ENCODE measurements at places on chromosomes 3 and 15.

- no peak for DNase-seq
Observed at GRCh38 chr15:63442080-63442479, 60.4 kb upstream of the CA12 start.

DNA sequence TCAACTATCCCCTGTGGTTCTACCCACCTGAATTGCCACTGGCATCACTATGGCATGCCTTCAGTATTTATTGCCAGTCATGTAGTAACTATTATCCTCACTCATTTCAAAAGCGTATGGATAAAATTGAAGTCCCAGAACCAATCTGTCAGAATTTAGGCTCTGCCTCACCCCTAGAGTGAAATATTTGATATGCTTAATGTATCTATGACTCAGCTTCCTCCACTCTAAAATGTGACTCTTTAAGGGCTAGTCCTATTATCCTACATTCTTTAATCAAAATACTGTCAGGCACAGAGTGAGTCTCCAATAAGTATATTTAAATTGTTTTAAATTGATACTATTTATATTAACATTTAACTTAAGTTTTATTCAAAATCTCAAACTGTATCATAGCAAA is 27.6 kb downstream of the ARPP21 start:
- no peak for DNase-seq

DNA sequence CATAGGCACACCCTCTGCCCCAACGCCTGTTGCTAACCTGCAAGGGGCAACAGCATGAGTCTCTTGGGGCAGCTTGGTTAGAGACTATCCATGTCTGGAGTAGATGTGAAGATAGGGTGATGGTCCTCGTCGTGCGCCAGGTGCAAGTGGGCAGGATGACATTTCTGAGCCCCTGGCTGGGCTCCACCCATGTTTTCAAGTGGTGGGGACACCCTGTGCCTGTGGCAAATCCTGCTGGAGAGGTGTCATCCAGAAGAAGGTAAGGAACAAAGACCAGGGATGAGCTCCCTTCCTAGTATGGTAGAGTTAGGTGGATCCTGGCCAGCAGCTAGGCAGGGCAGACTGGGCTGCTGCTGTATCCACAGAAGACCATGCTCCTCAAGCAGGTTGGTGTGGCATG is 152.6 kb downstream of the ABHD5 start:
- no peak for DNase-seq

DNA sequence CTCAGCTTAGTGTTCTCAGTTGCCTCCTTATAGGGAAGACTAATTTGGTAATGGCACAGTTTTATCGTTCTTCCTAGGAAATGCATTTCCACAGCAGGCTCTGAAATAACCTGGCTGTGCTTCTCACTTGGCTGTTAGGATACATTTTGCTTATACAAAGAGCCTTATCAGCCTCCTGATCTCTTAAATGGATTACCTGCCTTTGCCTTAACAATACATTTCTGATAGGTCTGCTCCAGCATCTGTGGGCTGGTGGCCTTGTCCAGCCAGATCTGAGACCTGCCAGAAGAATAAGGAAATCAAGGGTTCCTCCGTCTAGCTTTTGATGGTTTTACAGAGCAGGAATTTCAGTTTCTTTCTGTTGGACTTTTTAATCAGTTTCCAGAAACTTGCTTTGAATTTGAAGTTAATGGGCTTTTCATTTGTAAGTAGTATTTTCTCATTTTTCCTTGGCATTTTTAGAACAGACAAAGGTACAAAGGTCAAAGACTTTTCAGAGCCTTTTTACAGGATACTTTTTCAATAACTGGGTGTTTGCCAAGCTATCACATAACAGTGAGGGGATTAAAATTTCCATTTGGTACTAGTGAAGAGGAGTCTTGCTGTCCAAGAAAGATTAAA is 116.3 kb downstream of the AKAP13 start:
- no peak for DNase-seq

- no peak for DNase-seq
Observed at GRCh38 chr15:68353421-68354135, 76.0 kb downstream of the FEM1B start.

DNA sequence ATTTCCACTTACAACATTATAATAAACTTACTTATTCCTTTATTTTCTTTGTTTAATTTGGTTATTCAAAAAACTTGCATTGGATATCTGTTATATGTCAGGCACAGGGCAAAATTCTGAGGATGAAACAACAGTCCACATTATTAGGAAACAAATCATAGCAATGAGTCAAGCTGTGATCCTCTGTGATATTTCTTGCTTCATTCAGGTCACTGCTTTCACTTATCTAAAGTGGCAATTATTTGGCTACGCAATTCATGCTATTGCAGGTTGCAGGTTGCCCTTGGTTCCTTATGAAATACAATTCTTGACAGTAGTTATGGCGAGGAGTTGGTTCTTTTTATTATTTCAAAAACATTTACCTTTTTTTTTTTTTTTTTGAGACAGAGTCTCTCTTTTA is 66.4 kb upstream of the CNTN6 start:
- DNase-seq = no peak

- DNase-seq = no peak
Observed at GRCh38 chr3:69650066-69650419, 89.2 kb upstream of the MITF start.

DNA sequence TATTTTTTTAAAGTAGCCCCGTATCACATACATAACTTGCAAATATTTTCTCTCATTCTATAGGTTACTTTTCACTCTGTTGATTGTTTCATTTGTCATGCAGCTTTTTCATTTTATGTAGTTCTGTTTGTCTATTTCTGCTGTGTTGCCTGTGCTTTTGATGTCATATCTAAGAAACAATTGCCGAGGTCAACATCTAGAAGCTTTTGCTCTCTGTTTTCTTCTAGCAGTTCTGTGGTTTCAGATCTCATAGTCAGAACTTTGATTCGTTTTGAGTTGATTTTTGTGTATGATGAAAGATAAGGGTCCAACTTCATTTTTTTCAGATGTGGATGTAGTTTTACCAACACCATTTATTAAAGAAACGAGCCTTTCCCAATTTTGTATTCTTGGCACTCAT is 79.5 kb downstream of the CD200 start:
- no peak for DNase-seq

DNA sequence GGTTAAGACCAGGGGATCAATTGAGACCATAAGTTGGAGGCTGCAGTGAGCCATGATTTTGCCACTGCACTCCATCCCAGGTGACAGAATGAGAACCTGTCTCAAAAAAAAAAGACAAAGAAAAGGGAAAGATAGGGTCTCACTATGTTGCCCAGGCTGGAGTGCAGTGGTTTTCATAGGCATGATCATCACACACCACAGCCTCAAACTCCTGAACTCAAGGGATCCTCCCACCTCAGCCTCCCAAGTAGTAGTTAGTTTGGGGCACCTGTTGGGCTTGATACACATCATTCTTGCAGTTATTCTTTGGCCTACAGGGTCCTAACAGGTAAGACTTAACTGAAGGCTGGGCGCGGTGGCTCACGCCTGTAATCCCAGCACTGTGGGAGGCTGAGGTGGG is 42.1 kb downstream of the UBXN7 start:
- no peak for DNase-seq

- DNase-seq = no peak
Observed at GRCh38 chr3:124347418-124347817, 355.5 kb upstream of the ROPN1 start.

- DNase-seq = no peak
Observed at GRCh38 chr3:164340273-164340672, 738.0 kb downstream of the SI start.

- DNase-seq = no peak
Observed at GRCh38 chr3:158792709-158793108, 9.1 kb upstream of the MFSD1 start.

GRCh38 chr3:122993124-122993978 is 34.2 kb downstream of the SEMA5B start:
- DNase-seq = no peak

DNA sequence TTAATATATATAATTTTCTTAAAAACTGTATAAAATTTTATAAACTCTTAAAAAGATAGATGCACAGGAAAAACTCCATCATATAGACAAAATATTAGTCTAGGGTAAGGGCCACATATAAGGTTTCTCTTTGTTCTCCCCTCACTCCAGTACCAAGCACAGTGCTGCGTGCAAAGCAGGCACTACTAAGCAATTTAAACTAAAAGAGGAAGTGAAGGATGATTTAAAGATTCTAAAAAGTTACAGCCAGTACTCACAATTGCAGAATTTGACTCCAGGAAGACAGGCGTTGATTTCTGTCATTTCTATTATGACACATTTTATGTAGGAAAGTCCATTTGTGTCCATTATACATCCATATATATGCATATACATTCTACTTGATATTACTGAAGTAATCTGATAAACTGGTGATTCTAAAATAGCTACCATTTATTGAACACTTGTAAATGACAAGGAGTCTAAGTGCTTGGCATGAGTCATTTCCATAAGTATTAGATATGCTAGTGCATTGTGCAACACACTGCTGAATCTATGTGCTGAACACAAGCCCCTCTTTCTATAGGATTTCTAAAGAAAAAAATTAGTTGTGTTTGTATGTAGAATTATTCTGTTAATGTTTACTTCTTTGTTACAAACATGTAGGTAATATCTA is 785.5 kb upstream of the ARRDC4 start:
- DNase-seq = no peak

- no peak for DNase-seq
Observed at GRCh38 chr3:169242708-169243513, 420.6 kb downstream of the MECOM start.

GRCh38 chr3:57557085-57557537 is 1.0 kb downstream of the PDE12 start:
- peak; percentile 18 for DNase-seq

GRCh38 chr15:101152914-101153313 is 98.9 kb downstream of the CHSY1 start:
- DNase-seq = peak; percentile 45

DNA sequence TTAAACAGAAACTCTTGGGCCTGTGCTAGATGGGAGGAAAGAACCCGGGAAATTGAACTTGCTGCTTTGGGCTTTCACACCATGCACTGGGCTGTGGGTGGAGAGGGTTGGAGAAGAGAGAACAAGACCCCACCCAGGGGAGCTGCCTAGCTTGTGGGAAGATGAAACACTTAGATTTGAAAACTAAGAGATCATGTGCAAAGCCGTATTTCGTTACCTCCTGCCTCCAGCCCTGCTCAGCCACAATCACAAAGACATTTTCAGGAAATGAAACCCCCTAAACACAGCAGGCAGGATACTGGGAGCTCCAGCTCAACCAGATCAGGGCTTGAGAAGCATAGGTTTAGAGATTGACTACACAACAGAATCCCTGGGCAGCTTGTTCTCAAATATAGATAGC is 183.0 kb upstream of the C2CD4B start:
- DNase-seq = no peak

DNA sequence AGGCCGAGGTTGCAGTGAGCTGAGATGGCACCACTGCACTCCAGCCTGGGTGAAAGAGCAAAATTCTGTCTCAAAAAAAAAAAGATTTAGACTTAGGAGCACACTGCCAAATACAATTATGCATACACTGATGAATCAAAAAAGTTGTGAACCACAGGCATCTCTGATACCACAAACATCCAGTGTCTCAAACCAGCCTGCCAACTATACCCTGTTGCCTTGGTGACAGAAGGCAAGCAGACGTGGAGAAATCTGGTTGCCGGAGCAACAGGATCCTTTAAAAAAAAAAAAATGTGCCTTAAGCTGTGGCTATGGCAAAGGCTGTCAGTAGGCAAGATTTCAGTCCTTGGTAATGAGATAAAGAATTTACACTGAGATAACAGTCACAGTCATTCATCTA is 202.3 kb downstream of the NEK10 start:
- no peak for DNase-seq

DNA sequence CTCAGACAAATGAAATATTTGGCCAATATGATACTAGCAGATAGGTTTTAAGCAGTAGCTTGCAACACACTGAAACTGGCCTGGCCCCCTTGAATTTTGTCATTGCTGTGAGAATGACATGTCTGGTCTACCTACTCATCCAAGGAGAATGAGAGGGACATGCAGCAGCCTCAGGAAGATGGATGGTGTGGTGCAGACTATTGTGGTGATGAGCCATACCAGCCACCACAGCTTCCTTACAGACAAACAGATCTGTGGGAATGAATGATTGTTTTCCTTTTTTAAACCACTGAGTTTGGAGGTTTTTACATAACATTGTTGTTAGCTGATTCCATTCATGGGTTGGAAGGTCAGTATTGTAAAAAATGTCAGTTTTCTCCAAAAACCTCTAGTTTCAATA is 133.7 kb upstream of the POU1F1 start:
- DNase-seq = no peak

DNA sequence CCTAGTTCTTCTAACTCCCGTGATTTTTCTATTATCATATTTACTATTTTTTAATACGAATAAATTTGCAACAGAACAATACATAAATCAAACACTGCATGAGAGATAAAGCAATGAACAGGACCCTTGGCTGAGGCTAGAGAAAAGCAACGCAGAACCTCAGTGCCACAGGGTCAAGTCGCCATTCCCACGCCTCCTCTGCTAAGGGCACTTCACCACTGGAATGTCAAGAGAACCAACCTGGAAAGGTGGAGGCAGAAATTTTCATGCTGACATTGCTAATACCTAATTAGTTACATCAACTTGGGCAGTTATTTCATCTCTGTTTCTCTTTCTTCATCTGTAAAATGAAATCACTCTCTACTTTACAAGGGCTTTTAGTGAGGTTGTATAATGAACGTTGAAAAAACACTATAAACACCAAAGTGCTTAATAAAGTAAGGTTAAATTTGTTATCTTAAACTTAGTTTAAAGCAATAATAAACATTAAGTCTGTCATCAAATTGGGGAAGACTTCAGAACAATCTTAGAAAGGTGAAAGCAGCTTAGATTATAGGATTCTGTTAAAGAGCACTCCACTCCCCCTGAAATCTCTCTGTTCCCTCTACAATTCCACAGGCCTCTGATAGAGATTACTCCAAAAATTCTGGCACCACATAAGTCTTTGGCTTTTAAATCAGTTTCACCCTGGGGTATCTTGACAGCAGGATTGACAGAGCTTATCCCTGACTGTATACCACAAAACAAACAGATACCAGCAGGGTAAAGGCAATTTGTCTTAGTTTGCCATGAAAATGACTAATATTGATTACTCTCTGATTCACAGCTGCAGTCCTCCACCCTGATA is 41.9 kb downstream of the PLCH1 start:
- no peak for DNase-seq

DNA sequence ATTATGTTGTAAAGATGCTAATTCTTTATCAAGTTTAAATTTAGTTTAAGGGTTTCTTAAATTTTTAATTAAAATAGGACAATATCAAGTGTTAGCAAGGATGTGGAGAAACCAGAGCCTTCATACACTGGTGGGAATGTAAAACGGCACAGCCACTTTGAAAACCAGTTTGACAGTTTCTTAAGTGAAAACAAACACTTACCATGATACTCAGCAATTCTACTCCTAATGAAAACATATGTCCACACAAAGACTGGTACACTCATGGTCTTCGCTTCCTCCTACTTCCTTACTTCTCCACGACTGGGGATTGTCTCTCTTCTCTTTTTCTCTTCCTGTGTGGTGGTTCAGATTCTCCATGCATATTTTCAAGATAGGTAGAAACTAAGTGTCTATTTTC is 9.2 kb downstream of the SKIC8 start:
- no peak for DNase-seq

All from SHP77 (cell line).